ENCODE measurements at places on chromosomes 6 and 20.

GRCh38 chr6:112568066-112568465 lies 220.9 kb downstream of the RFPL4B start:
- DNase-seq = no peak

DNA sequence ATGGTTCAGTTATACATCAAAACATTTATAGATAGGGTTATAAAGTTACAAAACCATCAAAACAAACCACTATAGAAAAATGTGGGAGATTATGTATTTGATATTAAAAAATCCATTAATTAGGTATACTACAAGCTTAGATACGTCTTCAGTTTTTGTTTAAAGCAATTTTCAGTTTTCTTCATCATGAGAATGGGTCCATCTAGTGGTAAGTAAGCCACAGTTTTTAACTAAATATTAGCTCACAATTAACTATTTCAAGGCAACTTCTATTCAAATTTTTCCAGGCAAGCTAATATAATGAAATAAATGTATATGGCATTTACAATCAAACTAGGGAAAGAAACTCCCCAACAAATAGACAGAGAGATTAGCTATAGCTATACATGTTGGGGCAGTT lies 44.4 kb downstream of the RNGTT start:
- no peak for DNase-seq

GRCh38 chr20:31770243-31770642 lies 31.2 kb downstream of the TPX2 start:
- no peak for DNase-seq

DNA sequence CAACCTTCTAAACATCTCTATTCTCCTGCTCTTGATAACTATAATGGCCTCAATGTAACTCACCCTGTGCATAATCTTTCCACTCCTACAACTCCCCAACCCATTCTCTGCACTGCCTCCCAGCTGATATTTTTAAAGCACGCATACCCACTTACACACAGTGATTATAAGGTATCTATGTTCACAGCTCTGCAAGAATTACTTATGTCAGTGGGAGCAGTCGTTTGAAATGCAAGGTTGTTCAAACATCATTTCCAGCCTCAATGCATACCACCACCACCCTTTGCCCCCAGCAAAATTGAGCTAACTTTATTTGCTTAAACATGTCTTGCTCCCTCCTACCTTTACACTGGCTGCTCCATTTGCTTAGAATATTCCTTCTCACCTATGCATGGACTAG lies 506.0 kb downstream of the RFPL4B start:
- no peak for DNase-seq

GRCh38 chr6:33183071-33183683 lies 9.1 kb downstream of the COL11A2 start:
- no peak for DNase-seq

- no peak for DNase-seq
These were observed 15.8 kb downstream of the RRP36 start for GRCh38 chr6:43037197-43037596.

DNA sequence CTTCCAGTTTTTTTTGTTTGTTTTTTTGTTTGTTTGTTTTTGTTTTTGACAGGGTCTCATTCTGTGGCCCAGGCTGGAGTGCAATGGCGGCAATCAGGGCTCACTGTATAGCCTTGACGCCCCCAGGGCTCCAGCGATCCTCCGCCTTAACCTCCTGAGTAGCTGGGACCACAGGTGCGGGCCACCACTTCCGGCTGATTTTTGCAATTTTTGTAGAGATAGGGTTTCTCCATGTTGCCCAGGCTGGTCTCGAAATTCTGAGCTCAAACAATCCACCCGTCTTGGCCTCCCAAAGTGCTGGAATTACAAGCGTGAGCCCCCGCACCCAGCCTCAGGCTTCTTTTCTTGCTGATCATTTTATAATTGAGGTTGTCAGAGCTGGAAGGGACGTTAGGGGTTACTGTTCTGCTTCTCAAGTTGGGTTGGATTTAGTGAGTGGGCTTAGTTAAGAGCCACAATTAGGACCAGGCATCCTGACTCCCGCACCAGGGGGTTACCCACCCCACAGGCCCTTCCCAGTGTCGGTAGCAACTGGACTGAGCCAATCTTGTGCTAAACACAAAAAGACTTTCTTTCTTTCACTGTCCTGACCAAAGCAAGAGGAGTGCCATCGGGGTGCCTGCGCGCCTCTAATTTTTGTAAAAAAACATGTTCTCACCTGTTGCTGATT lies 13.1 kb upstream of the ZSCAN9 start:
- peak; percentile 13 for DNase-seq

DNA sequence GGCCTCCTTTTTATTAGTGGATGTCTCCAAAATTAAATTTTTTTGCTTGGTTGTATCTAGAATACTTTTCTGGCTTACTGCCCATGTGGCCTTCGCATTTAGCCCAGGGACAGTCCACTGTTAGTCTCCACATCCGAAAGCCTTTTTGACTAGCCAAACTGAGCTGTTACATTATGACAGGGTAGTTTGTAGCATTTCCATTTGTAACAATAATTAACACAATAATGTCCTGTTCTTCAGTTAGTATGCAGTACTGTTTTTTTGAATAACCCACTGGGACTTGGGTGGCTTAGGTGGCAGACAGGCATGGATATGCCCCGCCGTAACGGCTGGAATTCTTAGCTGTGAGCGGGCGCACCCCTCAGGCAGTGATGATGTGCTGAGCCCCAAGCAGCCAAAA lies 12.7 kb upstream of the BTN3A2 start:
- DNase-seq = no peak

DNA sequence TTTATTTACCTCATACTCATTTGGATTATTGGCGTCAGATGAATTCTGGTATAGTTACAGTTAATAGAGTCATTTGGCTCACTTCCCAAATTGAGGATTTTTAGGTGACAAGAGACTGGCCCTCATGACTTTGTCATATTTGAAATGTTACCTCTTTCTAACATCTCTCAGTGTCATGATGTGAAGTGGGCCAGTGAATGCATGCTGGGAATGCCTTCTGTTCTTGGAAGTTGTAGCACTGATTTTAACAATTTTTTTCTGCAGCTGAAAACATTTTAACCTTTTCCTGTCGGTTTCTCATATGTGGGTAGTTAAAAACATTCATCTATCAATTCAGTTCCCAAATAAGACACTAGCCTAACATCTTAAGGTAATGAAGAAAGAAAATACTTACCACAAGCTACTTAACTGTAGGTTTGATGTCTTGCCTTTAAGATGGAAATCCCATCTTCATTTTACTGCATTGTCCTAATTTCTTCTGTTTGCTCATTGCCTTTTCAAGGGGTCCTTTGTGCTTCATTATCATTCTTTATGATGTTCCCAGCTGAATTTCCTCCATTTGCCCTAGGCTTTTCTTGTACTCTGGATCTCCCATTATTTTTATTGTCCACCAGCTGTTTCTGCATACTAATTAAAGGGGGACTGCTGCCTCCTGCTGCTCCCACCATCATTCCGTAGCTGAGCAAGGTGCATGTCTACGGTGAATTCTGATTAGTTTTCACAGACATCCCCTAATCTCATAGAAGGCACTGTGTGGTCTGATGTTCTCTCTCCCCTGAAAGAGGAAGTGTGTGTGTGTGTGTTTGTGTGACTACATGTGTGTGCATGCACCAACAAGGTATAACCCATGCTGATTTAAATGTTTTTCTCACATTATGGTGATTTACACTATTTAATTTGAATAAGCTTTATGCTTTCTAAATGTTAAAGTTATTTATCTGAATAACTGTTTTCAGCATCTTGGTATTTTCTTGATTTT lies 109.5 kb downstream of the B3GAT2 start:
- no peak for DNase-seq

DNA sequence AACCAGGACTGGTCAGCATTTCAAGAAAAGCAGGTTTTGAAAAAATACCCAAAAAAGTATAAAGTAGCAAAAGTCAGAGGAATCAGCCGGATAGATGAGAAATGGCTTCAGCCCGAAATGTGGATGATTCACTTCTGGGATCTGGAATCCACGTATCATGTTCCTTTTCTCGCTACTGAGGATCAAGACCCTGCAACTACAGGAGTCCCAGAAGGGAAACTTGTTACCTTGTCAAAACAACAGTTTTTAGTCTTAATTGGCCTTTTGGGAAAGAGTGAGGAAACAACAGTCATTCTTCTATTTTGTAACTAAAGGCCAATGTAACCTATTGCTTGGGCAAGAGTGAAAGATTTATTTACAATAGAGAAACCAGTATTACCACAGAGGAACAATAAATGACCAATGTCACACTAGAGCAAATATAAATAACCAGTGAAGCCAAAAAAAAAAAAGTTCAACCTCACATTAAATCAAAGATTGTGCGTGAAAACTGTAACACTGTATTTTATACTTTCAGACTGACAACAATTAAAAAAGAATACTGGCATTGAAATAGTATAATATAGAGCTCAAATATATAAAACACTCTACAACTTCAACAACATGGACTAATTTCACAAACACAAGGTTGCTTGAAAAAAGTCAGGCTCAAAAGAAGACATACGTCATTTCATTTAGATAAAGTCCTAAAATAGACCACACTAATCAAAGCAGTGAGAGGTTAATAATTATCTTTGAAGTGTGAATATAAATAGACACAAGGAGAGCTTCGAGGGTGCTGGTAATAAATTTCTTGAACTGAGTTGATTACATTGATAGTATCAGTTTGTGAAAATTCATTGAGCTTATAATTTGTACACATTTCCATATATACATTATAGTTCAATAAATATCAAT lies 116.2 kb downstream of the GFRAL start:
- no peak for DNase-seq

- DNase-seq = no peak
These were observed 154.6 kb downstream of the RFPL4B start for GRCh38 chr6:112501705-112502104.

- no peak for DNase-seq
These were observed 64.9 kb downstream of the MAP3K4 start for GRCh38 chr6:161056451-161056850.

- DNase-seq = peak; percentile 52
These were observed 30.8 kb downstream of the FBXO5 start for GRCh38 chr6:152952045-152952444.

DNA sequence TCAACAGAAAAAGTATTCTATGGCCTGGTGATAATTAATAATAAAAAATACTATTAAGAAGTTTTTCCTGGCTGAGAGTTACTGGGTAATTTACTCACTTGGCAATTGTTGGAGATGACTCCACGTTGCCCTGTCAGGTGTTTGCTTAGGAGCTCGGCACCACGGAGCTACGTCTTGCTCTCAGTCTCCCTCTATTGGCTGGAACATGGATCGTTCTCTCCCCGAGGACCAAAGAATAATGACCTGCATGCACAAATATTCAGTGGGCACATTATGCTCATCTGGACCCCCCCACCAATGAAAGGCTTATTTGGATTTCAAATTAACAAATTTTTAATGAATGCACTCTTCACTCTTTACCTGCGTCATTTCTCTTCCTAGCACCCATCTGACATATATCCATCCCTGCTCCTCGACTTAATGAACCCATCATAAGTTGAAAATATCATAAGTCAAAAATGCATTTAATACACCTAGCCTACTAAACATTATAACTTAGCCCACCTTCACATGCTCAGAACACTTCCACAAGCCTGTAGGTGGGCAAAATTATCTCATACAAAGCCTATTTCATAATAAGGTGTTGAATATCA lies 71.0 kb upstream of the CD83 start:
- peak; percentile 78 for DNase-seq

DNA sequence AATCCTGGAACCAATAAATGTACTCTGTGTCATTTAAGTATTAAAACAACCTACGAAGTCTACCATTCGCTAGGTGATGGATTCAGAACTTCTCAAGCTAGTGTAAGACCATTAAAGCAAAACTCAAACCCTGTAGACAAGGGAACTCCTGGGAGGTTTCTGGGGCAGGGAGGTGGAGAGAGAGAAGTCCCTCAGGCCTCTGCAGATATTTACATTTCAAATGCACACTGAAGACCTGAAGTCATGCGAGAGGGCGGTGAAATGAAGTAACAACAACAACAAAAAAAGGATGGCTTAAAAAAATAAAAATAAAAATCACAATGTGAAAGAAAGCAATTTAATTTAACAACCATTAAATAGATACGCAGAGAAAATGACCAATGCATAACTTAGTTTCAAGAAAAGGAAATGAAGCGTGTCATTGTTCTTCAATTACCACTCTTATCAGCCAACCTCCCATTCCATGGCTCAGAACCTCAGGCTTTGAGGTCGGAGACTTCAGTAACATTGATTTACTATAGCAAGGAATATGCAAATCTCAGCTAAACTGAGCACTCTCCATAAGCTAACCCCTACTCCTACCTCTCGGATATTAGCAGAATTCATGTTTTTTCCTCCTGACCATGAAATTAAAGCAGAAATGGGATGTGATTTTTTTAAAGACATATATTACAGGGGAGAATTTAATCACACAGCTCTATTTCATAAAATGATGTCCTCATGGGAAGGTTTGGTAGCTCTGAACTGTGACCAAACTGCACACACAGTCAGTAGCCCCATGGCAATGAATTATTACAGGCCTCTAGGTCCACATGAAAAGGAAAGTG lies 140.6 kb downstream of the KIF16B start:
- no peak for DNase-seq

GRCh38 chr6:31497531-31498476 lies at the start of gene MICB:
Gene MICB (plus strand): TSS chr6:31498145. CDS start chr6:31498194, 49 bp downstream.
- DNase-seq = peak; percentile 82

DNA sequence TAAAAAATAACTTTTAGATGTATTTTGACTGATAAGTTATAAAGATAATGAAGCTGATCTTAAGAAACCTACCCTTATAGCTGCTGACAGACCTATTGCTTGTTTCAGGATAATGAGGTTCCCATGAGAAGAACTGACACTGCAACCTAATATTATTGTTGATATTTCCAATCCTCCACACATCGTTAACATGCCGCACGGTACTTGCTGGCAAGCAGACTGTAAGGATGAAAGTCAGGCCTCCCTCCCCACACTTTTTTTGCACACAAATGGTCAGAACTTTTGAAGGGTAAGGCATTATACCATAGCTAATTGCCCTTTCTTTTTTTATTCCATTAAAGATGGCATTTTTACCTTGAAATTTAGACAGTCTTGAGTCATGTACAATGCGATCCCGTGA lies 210.9 kb downstream of the UST start:
- no peak for DNase-seq

- no peak for DNase-seq
These were observed 2.7 kb downstream of the KCNB1 start for GRCh38 chr20:49479785-49480184.

Data from GM03348 (cell line).